Effector memory CD8-positive, alpha-beta T cell (primary cell): ENCODE measurements at places on chromosomes 3 and 15.

DNA sequence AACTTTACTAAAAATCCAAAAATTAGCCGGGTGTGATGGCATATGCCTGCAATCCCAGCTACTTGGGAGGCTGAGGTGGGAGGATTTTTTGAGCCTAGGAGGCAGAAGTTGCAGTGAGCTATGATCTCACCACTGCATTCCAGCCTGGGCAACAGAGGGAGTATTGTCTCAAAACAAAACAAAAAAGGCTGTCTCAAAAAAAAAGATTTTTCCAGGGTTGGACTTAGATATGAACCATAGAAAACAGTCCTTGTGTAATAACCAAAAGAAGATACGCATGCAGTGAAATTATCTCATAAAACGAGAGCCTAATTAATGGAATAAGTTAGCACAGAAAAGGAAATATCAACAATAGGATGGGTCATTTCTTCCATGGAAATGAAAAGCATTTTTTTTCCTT is 320.4 kb upstream of the RASGRP1 start:
- peaks cover 7% of the 10 kb centered on the region for H3K27me3 ChIP-seq
- H3K4me3 ChIP-seq: no peak overlapping the region
- H3K27ac ChIP-seq: no peak overlapping the region
- no peaks in the 10 kb centered on the region for H3K36me3 ChIP-seq
- no peak for DNase-seq

DNA sequence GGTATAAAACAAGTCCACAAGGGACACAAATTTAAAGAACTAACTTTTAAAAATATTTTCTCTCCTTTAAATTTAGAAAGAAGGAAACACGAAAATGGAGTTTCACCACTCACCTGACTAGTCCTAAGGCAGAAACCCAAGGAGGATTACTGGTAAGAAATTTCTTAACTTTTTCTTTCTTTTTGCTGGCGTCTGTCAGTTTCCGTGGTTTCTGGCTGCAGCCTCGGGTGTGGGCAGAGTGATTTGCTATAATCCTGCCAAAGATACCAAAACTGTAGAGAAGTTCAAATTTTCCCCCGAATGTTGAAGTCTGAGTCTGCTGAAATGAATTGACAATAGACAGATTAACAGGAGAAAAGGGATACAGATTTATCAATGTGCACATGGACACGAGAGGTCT is 843.6 kb upstream of the ALCAM start:
- peaks cover 3% of the 10 kb centered on the region for H3K36me3 ChIP-seq
- H3K4me1 ChIP-seq: no peaks in the 10 kb centered on the region
- no peaks in the 10 kb centered on the region for H3K27me3 ChIP-seq
- no peak overlapping the region for H3K27ac ChIP-seq
- H3K4me3 ChIP-seq: no peak overlapping the region

DNA sequence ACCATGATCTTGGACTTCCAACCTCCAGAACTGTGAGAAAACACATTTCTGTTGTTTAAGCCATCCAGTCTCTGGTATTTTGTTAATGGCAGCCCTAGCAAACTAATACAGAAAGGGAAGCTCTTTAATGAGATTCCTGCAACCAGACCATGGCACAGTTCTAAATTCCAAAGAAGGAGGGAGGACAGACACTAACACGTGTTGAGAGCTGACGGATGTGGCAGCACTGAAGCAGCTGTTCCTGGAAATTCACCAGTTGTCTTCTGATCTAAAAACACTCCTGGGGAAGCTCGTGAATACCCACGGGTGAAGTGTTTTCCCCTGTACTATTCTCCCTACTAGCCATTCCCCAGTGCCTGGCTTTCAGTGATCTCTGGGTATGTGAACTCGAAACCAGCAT is 56.7 kb downstream of the RPL22L1 start:
- no peak for DNase-seq
- no peaks in the 10 kb centered on the region for H3K36me3 ChIP-seq
- no peaks in the 10 kb centered on the region for H3K27me3 ChIP-seq
- H3K4me1 ChIP-seq: no peaks in the 10 kb centered on the region
- H3K27ac ChIP-seq: no peak overlapping the region

- DNase-seq: no peak
- peaks cover 5% of the 10 kb centered on the region for H3K27me3 ChIP-seq
- H3K36me3 ChIP-seq: no peaks in the 10 kb centered on the region
- H3K4me1 ChIP-seq: no peaks in the 10 kb centered on the region
Measured at GRCh38 chr15:35696767-35697231, 150.8 kb upstream of the DPH6 start.

- no peak for DNase-seq
- no peak overlapping the region for H3K27ac ChIP-seq
- no peaks in the 10 kb centered on the region for H3K4me1 ChIP-seq
Measured at GRCh38 chr15:49494842-49495241, 71.8 kb downstream of the FGF7 start.

DNA sequence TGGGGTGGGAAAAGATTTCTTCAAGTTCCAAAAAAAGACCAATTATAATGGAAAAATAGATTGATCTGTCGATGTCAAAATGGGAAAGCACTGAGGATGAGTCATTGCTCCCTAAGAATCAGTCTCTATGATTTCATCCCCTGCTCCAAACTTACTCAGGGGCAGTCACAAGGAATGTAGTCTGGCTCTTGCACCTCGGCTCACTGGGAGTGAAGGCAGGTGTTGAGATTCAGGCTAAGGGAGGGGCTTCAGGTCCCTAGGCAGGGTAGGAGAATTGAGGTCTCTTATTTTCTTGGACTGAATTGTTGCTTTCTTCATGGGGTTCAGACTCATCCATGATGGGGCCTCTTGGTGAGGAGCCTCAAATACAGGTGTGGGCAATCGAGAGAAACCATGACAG is 14.2 kb downstream of the ESYT3 start:
- no peak overlapping the region for H3K27ac ChIP-seq
- peaks cover 12% of the 10 kb centered on the region for H3K27me3 ChIP-seq
- H3K36me3 ChIP-seq: no peaks in the 10 kb centered on the region
- no peak for DNase-seq
- H3K4me3 ChIP-seq: no peak overlapping the region

DNA sequence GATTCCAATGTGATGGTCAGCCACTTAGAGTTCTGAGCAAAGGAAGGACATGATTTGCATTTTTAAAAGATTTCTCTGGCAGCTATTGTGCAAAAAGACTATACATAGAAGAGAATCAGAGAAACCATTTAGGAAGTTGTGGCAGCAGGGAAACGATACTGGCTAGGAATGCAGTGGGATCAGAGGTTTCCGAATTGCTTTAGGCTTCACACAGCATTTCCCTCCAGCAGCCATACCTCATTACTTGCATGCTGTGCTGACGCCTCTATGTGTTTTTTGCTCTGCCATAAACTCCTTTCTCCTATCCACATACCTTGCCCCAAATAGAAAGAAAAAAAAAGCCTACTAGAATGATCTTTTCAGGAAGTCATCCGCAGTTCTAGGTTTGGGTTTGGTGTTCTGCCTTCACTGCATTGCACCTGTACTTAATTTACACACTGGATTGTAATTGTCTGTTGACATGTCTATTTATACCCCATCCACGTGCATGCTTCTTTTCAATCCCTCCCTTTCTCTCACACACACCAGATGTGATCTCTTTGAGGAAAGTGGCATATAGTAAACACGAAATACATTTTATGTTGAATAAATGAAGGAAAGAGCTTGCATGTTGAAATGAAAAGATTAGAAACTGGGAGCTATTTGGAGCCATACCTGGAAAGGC is 860.3 kb upstream of the SEMA6D start:
- H3K36me3 ChIP-seq: no peaks in the 10 kb centered on the region
- no peak overlapping the region for H3K27ac ChIP-seq
- no peaks in the 10 kb centered on the region for H3K27me3 ChIP-seq
- H3K4me1 ChIP-seq: no peaks in the 10 kb centered on the region
- H3K4me3 ChIP-seq: no peak overlapping the region

DNA sequence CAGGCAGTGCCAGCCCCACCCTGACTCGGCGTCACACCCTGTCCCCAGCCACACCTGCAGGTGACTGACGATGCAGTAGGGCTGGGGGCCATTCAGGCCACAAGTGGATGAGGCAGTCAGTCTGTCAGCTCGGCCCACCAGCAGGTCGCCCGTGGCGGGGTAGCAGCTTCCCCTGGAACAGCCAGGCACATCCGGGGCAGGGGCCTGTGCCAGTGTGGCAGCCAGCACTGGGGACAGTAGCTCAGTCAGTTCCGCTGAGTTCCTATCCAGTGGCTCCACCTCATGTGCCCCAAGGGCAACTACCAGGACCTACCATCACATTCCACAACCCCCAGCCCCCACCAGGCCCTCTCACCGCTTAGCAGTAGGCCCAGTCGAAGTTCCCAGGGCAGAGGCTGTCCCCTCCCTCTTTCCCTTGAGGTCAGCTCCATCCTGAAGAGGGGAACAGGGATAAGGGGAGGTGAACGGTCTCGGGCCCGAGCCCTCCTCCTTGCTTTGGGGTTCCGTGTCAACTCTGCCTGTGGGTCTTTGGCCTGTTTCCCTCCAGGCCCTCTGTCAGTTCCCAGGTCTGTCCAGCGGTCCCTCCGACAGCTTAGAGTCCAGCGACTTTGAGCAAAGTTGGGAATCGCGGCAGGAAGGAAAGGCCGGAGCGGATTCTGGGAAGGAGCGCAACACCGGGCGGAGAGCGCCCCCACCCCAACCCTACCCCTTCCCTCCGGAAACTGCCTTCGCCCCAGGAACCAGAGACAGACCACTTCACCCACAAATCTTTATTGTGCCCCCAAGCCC is at the start of gene LAMB2:
LAMB2 (minus strand) TSS at position 614 of the 789 bp plus-strand sequence; CDS start at position 431, 183 bp downstream.
- no peak within 1 kb of the TSS for H3K4me3 ChIP-seq
- no peaks in the 10 kb centered on the region for H3K36me3 ChIP-seq
- no peak for DNase-seq
- no peak within 1 kb of the TSS for H3K27ac ChIP-seq
- peaks cover 35% of the 10 kb centered on the region for H3K27me3 ChIP-seq
- H3K4me1 ChIP-seq: no peaks in the 10 kb centered on the region

GRCh38 chr3:197730200-197730599 is 6.5 kb downstream of the RUBCN start:
- no peak for DNase-seq
- peak overlapping the region; percentile 6 for H3K4me3 ChIP-seq
- H3K36me3 ChIP-seq: peaks cover 4% of the 10 kb centered on the region
- H3K4me1 ChIP-seq: peaks cover 21% of the 10 kb centered on the region
- H3K27ac ChIP-seq: no peak overlapping the region
- H3K27me3 ChIP-seq: no peaks in the 10 kb centered on the region
